Activated CD8-positive, alpha-beta T cell treated with anti-CD3 and anti-CD28 coated beads for 36 hours (primary cell): ENCODE measurements at places on chromosomes 16 and 17. TPM values are rescaled to one million over a fixed set of nuclear protein-coding genes. Genes with fewer than 3 reads are reported as not detected.

SLC5A2 gene
- total RNA-seq = not detected

ZPBP2 gene
- total RNA-seq = not detected

DNA sequence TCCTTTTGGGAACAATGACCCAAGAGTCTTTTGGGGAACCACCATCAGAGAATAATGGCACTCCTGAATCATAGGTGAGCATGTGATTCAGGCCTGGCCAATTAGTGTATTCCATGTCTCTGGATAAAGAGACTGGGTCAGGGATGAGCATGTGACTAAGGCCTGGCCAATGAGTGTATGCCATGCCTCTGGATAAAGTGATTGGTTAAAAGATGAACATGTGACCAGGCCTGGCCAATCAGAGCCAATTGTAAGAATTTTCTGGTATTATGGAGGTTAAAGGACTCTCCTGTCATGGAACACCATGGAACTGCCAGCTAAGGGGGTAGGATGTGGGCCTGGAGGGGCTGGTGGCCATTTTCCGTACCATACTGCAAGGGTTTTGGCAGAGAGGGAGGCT lies 194.3 kb downstream of the C16orf78 start:
- DNase-seq = no peak
- H3K36me3 ChIP-seq = no peaks in the 10 kb centered on the region
- H3K4me1 ChIP-seq = no peaks in the 10 kb centered on the region
- no peak overlapping the region for H3K4me3 ChIP-seq

EIF3C gene
- total RNA-seq = 837 TPM

GRB7 gene
- 1.2 TPM for total RNA-seq

DNA sequence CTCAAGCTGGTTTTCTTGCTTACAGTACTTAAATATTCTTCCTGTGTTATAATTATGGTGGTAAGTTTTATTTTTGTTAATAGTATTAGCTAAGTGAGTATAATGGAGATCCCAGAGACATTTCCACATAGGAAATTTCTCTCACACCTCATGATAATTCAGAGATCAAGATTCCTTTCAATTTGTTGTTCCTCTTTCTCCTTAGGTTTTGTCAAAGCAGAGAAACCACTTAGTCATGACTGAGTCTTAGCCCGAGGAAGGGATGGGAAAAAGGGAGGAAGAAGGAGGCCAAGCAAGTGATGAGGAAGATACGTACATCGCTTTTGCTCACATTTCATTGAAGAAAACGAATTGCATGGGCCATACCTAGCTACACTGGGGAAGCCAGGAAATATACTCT lies 18.4 kb downstream of the ESRP2 start:
- H3K36me3 ChIP-seq = peaks cover 21% of the 10 kb centered on the region
- no peak overlapping the region for H3K4me3 ChIP-seq
- peaks cover 13% of the 10 kb centered on the region for H3K4me1 ChIP-seq
- no peak for DNase-seq
- H3K27me3 ChIP-seq = no peaks in the 10 kb centered on the region

DNA sequence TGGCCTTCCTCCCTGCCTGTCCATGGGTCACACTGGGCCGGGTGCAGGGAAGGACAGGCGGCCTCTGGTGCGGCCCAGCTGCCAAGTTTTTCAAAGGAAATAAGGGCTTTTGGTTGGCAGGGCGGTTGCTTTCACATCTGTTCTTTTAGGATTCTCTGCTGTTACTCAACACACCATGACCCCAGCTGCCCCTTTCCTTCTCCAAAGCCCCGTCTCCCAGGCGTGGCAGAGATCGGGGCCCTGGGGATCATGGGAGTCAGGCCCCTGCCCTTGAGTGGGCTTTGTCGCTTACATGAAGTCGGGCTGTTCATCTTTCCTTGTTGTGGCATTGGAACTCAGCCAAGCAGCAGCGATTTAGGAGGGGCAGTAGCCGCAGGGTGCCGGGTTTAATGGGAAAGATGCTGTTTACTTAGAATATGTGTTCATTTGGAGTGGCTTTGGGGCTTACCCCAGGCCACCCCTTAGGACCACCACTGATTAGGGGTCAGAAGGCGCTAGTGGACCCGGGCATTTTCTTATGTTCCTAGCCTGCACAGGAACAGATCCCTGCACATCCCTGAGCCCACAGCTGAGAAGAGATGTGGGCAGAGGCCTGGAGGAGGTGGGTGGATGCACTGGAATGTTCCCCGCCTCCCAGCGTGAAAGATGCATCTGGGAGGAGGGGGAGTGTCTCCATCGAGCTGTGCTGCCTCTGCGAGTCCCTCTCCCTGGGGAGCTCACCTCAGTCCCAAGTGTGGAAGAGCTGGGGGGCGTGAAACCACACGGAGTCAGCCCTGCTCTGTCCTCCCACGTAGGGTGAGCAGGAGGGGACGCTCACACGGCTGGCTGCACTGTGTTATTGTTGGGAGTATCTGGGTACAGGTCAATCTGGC lies 6.8 kb upstream of the ADCY7 start:
- no peak for DNase-seq
- H3K27me3 ChIP-seq = no peaks in the 10 kb centered on the region
- H3K36me3 ChIP-seq = no peaks in the 10 kb centered on the region
- peaks cover 36% of the 10 kb centered on the region for H3K4me1 ChIP-seq
- H3K4me3 ChIP-seq = no peak overlapping the region

GRCh38 chr17:7961421-7961820 lies 29.4 kb downstream of the CNTROB start:
- H3K4me1 ChIP-seq = no peaks in the 10 kb centered on the region
- H3K27me3 ChIP-seq = peaks cover 3% of the 10 kb centered on the region
- no peak overlapping the region for H3K27ac ChIP-seq
- no peak overlapping the region for H3K4me3 ChIP-seq
- DNase-seq = no peak

DNA sequence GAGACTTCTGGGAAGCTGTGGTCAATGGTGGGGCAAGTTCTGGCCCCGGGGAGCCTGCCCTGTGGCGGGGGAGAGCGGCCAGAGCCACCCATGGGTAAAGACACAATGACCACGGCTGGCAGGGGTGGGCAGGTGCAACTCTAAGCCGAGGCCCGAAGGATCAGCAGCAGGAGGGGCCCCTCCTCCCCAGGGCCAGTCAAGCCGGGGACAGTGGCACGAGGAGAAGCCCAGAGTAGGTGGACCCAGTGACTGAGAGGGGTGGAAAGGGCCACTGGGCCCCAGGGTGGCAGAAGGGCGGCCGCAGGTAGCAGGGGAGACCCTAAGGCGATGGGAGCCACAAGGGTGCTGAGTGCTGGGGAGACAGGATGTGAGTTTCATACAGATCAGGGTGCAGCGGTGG lies 17.7 kb downstream of the TMEM204 start:
- no peak overlapping the region for H3K4me3 ChIP-seq
- H3K27me3 ChIP-seq = no peaks in the 10 kb centered on the region
- H3K4me1 ChIP-seq = peaks cover 16% of the 10 kb centered on the region
- H3K27ac ChIP-seq = no peak overlapping the region
- no peak for DNase-seq

DNA sequence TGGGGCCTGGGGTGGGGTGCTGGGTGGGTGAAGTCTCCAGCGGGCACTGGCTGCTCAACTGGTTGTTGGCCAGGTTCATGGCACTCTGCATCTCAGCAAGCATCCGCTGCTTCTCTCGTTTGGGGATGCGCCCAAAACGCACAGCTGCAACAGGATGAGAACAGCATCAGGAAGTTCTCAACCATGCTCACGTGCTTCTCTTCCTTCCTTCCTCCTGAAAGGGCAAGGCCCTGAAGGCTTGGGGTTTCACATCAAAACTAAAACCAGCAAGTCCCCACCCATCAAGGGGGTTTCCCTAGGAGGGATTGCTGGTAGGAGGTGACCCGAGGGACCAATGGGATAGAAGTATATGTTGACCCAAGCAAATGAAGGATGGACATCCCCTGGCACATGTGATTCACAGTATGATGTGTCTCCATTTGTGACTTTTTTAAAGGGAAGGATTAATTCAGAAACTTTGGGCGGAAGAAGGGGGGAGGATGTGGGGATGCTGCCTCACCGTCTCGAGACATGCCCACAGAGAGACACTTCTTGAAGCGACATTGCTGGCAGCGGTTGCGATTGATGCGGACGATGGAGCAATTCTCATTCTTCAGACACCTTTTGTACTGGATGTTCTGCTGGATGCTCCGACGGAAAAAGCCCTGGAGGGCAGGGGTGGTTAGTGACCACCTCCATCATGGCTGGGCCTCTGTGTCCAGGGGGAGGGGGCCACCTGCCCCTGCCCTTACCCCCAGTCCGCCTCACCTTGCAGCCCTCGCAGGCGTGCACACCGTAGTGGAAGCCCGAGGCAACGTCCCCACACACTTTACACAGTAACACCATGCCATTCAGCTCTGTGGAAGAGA lies 4.2 kb downstream of the NR1D1 start:
- peak overlapping the region; percentile 90 for H3K27ac ChIP-seq
- peak; percentile 93 for DNase-seq
- peak overlapping the region; percentile 85 for H3K4me3 ChIP-seq

GRCh38 chr16:11792410-11793241 lies 4.4 kb downstream of the ZC3H7A start:
- peak overlapping the region; percentile 73 for H3K27ac ChIP-seq
- H3K4me1 ChIP-seq = peaks cover 68% of the 10 kb centered on the region
- H3K36me3 ChIP-seq = peaks cover 42% of the 10 kb centered on the region
- H3K4me3 ChIP-seq = no peak overlapping the region
